ENCODE measurements at places on chromosomes 1 and 21.

- DNase-seq, result no peak
Observed at GRCh38 chr1:81420760-81421159, 380.0 kb upstream of the ADGRL2 start.

DNA sequence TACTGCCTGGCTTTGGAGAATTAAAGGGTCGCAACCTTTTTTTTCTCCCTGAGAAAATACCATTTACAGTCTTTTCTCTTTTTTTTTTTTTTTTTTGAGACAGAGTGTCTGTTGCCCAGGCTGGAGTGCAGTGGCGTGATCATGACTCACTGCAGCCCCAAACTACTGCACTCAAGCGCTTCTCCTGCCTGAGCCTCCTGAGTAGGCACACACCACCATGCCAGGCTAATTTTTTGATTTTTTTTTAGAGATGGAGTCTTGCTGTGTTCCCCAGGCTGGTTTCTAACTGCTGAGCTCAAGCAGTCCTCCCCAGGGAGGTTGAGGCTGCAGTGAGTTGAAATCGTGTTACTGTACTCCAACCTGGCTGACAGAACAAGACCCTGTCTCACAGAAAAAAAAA lies 24.6 kb downstream of the UBE4B start:
- peak; percentile 70 for DNase-seq

- DNase-seq, result no peak
Observed at GRCh38 chr1:74403606-74404005, 108.8 kb downstream of the LRRC53 start.

DNA sequence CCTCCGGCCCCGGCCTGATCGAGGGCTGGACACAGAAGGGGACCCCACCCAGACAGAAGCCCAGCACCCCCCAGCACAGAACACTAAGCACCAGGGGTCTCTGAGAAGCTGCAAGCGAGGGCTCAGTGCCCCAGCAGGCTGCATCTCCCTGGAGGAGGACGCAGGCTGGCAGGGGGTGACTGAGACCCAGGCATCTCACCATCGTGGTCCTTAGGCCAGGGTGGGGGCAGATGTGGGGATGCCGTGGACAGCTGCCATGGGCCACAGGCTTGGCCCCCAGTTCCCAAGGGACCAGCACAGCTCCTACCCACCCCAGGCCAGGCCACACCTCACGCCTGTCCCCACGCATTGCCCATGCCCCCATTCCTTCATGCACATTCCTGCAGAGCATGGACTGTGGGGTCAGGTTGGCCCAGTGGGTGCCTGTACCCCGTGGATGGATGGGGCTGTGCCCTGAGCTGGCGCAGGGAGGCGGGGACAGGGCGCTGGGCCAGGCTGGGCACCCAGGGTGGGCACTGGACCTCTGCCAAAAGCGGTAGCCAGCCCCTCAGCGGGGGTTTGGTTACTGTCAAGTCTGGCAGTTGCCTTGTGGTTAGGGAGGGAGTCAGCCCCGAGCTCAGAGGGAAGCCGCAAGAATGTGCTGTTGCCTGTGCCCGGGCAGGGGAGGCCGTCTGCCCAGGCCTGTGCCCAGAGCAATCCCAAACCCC lies 61.5 kb downstream of the ARHGEF16 start:
- DNase-seq, result no peak

GRCh38 chr1:79903321-79903720 lies 896.8 kb upstream of the ADGRL4 start:
- DNase-seq, result no peak

GRCh38 chr1:194071205-194071604 lies 884.8 kb upstream of the B3GALT2 start:
- no peak for DNase-seq

GRCh38 chr1:166383137-166383536 lies 216.3 kb upstream of the FAM78B start:
- no peak for DNase-seq
